ENCODE measurements at places on chromosomes 7 and 10.

DNA sequence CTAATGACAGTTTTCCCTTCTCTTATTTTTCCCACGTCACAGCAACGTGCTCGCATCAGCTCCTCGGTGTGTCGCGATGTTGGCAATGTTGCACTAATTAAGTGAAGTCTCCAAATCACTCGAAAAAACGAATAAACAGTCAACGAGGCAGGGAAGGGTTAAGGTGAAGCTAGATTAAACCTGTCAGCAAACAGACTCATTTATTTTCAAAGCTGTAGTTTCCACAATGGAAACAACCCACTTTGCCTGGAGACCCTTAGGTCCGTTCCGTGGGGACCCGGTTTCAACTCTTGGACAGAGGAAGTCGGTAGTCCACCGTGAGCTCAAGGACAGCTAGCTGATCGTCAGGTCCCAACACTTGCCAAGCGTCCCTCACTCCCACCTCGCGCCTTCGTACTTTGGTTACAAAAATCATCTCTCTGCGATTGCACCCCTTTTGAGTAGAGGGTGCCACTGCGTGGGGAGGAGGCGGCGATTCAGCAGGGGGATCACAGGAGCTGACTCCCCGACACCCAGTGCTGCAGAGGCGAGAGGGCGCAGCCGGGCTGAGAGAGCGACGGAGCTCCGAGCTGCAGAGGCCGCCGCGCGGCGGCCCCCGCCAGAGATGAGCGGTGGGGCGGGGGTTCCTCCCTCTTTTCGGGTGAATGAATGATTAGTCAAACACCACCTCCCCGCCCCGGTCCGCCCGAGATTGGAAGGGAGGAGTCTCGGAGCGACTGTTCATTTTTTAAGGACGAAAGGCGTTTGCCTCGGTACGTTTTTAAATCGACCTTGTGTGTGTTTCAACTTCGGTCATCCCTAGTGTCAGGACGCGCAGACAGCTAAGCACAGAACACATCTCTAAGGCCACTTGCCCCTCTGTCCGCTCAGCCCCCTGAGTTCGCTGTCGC lies 1.3 kb upstream of the BMPER start:
- DNase-seq: peak; percentile 34

DNA sequence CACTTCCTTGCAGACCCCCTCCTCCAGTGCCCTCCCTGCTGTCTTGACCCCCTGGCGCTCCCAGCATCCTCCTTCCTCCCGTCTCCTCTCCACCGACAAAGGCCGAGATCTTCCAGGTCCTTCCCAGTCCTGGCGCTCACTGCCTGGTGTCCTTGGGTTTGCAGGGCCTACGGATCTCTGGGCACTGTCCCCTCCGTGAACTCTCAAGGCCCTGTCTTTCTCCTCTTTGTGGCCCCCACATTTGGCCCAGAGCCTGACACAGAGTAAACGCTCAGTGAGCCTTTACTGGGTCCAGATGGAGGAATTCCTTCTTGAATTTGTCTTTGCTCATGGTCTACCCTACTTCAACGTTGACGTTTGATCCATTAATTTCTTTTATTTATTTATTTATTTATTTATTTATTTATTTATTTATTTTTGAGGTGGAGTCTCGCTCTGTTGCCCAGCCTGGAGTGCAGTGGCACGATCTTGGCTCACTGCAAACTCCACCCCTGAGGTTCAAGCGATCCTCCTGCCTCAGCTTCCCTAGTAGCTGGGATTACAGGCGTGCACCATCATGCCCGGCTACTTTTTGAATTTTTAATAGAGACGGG lies 29.7 kb downstream of the TMEM270 start:
- no peak for DNase-seq

DNA sequence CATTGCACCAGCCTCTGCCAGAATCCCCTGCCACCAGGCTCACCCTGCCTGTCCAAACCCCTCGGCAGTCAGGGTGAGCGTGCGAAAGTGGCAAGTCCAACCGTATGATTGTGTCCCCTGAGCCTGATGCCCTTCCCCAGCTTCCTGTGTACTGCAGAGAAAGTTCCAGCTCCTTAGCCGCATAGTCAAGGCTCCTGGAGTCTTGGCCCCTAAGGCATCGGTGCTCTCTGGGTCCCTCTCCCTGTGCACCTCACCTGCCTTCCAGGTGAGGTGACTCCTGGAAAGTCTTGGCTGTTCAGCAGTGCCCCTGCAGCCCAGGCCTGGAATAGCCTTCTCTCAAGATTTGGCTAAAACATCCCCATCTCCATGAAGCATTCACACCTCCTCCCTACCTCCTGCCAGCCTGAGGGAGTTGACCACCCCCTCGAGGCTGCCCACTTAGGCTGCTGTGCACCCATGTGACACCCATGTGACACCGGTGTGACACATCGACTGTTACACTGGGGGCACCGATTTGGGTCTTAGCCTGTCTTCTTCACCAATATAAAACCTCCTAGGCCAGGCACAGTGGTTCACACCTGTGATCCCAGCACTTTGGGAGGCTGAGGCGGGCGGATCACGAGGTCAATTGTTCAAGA lies 56.1 kb upstream of the ELN start:
- DNase-seq: no peak

- no peak for DNase-seq
Measured at GRCh38 chr10:43131906-43132305, 6.3 kb upstream of the CSGALNACT2 start.

GRCh38 chr10:47348661-47349470 lies 703 bp downstream of the RBP3 start:
- no peak for DNase-seq

GRCh38 chr10:93541402-93542357 lies 24.8 kb upstream of the FFAR4 start:
- DNase-seq: peak; percentile 18

GRCh38 chr7:132760244-132760623 lies 184.0 kb upstream of the PLXNA4 start:
- no peak for DNase-seq

DNA sequence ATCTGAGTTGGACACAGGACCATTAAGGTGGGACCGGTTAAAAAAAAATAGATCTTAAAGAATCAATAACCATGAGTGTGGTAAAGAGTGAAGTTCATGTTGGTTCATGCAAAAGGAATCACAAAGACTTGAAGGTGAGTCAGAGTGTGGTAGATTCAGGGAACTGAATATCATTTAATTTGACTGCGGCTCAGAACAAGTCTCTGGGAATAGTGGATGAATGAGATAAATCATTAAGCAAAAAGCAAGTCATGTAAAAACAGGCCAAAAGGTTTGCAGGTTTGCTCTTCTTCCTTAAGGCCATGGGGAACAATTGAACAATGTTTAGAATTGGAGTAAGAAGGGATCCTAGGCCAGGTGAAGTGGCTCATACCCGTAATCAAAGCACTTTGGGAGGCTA lies 385.8 kb downstream of the ETV1 start:
- DNase-seq: no peak

DNA sequence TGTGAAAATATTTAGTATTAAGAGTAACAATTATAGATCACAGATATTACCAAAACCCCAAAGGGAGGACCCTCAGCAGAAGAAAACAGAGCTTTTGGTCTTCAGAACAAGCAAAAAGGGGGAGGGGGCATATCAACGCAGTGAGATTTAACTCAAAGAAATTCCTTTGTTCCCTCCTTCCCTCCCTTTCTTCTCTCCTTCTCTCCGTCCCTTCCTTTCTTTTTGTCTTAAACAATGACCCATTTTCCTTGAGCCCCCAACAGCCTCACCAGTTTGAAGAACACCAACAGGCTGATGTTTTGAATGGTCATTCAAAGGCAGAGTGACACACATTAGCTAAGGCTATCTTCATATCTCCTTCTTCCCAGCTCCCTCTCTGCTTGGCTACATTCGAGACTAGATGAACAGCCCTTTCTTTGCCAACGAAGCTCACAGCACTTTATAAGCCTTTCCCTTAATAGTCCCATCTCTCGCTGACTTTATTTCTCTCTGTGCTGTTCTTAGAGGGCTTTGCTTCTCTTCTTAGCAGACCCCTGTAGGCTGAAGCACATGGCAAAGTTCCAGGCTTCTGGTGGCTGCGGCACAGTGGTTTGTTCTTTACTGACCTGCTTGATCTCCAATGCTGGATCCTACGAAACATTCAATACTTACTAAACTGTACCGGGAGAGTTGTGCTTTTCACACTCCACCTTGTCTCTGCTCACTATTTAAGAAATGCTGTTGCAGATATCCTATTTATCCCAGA lies 75.6 kb upstream of the KCNIP2 start:
- no peak for DNase-seq

DNA sequence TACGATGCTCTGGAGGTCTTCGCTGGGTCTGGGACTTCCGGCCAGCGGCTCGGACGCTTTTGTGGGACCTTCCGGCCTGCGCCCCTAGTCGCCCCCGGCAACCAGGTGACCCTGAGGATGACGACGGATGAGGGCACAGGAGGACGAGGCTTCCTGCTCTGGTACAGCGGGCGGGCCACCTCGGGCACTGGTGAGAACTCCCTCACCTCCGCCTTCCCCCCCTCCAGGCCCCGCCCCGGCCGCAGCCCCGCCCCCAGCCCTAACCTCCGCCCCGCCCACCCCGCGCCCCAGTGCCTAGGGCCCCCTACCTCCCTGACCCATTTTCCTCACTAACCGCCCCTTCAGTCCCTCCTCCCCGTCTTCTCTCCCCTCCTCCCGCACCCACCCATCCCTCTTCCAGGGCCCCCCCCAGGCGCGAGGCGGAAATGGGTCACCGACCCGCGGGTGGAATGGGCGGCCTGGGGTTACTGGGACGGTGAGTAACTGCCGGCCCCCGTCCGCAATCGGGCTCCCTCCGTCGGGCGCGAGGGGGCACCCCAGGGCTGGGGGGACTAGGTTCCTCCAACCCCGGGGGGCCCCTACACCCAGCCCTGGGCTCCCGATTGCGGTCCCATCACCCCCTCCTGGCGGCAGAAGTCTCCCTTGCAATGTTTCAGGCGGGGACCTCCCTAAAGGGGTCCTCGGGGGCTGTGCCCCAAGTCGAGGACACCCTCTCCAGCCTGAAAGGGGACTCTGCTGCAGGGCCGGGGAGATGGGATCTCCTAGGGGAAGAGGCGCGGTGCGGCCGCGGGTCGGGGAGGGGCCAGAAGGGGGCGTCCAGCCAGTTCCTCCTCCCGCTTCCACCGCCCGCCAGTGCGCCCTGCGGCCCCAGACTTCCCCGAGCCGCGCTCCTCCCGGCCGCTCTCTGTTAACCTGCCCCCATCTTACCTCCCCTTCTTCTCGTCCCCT lies 2.1 kb downstream of the PCOLCE start:
- no peak for DNase-seq

GRCh38 chr10:14356921-14357320 lies 26.2 kb upstream of the FRMD4A start:
- DNase-seq: no peak

- DNase-seq: no peak
Measured at GRCh38 chr7:24478137-24478655, 95.1 kb upstream of the PALS2 start.

GRCh38 chr7:151173386-151174245 lies 6.1 kb upstream of the GBX1 start:
- no peak for DNase-seq

DNA sequence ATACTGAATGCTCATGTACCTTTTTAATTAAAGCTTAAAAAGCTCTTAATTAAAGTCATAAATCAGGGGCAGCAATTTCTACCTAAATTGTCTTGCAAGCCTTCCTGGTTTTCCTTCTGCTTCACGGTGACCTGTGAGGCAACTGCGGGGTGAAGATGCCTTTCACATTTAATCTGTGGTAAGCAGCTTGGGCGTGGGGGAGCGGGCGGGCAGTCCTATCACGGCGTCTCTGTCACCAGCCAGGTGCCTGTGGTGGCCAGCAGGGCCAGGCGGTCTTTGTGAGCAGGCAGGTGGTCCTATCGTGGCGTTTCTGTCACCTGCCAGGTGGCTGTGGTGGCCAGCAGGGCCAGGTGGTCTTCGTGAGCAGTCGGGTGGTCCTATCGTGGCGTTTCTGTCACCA lies 269.2 kb upstream of the PPP2R2D start:
- no peak for DNase-seq

DNA sequence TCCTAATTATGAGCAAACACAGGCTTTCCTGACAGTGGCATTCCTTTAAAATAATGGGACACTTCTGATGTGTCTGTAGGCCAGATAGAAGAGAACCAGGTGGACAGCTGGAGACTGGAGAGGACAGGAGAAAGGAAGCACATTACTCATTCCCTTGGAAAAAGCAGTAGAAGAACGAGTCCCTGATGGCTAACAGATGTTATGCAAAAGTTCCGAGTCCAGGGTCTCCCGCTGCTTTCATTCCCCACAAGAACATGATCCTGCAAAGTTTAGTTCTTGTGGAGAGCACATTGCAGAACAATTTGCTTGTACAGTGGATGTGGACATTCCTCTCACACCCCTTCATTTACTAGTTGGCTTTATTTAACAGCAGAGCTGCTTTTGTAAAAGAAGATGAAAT lies 137.6 kb downstream of the GPAM start:
- no peak for DNase-seq

DNA sequence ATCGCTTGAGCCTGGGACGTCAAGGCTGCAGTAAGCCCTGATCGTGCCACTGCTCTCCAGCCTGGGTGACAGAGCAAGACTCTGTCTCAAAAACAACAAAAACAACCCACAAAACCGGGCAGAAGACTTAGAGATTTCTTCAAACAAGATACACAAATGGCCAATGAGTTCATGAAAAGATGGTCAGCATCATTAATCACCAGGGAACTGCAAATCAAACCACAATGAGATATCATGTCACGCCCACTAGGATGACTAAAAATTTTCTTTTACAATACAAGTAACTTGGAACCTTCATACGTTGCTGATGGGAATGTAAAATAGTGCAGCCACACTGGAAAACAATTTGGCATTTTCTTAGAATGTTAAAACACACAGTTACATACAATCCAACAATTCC lies 77.3 kb upstream of the GRID1 start:
- no peak for DNase-seq

DNA sequence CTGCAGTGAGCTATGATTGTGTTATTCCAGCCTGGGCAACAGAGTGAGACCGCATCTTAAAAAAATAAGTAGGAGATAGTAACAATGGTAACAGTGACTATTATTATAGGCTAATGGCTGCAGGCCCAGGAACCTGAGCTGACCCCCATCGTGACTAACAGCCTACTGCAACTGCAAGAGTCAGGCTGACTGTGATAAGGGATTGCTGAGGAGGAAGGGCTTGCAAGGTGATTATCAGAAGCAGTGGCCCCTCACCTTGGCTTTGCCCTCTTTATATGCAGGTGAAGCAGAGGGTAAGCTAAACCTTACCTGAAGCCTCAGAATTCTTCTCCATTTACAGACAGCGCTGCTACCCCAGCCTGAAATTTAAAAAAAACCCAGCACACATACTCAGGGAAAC lies 83.9 kb upstream of the SDK1 start:
- no peak for DNase-seq
